ENCODE measurements at places on chromosomes 16 and 17.

DNA sequence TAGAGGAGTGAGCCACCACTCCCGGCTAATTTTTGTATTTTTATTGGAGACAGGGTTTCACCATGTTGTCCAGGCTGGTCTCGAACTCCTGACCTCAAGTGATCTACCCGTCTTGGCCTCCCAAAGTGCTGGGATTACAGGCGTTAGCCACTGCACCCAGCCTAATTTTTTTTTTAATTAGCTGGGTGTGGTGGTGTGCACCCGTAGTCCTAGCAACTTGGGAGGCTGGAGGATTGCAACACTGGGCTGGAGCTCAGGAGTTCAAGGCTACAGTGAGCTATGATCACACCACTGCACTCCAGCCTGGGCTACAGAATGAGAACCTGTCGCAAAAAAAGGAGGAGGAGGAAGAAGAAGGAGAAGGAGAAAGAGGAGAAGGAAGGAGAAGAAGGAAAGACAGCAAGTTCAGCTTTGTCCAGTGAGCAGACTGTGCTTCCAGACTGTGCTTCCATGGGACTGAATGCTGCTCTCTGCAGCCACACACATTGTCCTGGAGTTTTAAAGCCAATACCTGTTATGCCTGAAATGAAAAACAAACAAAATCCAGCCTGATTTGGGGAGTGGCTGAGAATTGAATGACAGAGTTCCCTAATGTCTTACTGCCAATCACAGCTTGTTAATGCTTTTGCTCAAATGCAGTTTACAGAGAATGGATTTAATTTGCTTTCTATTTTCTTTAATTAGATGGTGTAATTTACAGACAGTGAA lies 2.8 kb upstream of the TNFRSF13B start:
- DNase-seq: no peak

DNA sequence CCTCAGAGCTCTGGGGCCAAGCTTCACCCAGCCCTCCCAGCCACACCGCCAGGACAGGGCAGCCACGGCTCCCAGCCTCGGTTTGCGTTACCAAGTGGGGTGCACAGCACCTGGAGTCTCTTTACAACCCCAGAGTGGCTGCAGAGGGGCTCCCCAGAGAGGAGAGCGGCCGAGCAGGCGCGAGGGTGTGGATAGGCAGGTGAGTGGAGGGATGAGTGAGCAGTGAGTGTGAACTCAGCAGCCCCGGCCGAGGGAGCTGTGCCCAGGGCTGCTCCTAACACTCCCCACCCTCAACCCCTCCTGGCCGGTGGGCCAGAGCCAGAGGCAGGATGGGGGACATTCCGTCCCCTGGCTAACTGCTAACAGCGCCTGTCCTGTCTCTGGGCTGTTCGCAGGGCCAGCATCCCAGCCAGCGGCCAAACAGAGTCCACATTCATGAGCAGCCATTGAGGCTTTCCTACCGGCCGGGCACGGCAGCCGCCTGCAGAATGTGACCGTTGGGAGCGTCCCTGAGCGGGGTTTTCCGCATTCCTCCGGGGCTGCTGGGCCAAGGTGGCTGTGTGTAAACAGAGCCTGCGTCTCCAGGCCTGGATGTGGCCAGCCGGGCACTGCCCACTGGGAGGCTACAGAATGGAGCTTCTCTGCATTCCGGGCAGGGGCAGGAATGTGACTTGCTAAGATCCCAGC lies 5.3 kb downstream of the ZNF469 start:
- no peak for DNase-seq

- DNase-seq: peak; percentile 12
These were observed 200.8 kb downstream of the PRKCB start for GRCh38 chr16:24036614-24037013.

- no peak for DNase-seq
These were observed 73.7 kb downstream of the AKAP1 start for GRCh38 chr17:57158795-57159194.

- DNase-seq: peak; percentile 58
These were observed 166.3 kb downstream of the ANKFN1 start for GRCh38 chr17:56319531-56319930.
